Hematopoietic multipotent progenitor cell treated with erythropoietin and hydrocortisone succinate and interleukin-3 and kit ligand, for 8 days (in vitro differentiated cells): ENCODE measurements at places on chromosomes 6 and 20.

DNA sequence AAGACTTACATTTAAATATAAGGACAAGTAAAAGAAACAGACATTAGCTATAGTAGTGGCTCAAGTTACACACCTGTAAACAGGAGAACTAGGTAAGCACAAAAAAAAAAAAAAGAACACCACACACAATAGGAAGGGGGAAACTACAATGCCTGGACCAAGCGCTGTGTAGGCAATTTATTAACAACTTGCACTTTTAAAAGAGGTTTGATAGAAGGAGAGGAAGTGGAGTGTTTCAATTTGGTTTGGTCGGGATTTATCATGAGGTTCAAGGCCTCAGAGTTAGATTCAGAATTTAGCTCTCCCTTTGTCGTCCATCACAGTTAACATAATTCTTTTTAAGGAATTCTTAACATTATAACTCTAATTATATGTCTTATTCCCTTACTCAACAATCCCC lies 1.1 kb upstream of the USP49 start:
- DNase-seq: no peak

- DNase-seq: no peak
Measured at GRCh38 chr6:96301781-96302180, 219.8 kb upstream of the UFL1 start.

- no peak for DNase-seq
Measured at GRCh38 chr6:108167449-108168089, 1.7 kb downstream of the NR2E1 start.

DNA sequence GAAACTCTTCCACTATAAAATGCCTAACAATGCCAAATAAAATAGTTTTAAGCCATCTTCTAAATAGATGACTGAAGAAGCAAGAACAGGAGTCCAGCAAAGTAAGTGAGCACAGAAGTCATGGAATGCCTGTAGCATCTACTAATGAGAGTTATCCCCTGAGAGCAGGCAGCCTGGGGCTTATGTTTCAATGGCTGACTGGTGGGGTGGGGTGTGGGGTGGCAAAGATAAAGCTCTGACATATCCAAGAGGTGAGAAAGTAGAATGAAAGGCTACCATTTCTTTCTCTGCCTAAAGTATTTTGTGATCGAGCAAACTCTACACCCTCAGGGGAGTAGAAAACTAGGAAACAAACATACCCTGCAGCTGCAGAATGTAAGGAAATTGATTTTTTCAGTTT lies 348.8 kb downstream of the TFAP2B start:
- DNase-seq: no peak

- no peak for DNase-seq
Measured at GRCh38 chr6:134031696-134032255, 20.6 kb downstream of the SLC2A12 start.

DNA sequence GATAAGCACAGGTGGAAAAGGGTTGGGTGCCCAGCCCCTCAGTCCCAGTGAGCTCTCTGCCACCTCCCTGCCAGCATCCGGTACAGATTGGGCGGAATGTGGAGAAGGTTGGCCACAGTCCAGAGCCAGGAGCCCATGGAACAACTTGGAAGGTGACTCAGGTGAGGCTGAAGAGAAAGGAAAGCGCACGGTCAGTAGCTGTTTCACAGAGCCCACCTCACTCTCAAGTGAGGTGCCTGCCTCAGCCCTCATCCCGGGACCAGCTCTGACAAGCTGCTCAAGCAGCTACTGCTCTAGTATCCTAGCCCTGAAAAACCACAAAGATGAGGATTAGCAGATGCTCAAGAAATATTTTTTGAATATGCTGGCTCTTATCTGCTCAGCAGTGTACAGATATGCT lies 1.1 kb upstream of the MMP24OS start:
- DNase-seq: no peak

- no peak for DNase-seq
Measured at GRCh38 chr6:106063448-106063850, 22.7 kb upstream of the PRDM1 start.

DNA sequence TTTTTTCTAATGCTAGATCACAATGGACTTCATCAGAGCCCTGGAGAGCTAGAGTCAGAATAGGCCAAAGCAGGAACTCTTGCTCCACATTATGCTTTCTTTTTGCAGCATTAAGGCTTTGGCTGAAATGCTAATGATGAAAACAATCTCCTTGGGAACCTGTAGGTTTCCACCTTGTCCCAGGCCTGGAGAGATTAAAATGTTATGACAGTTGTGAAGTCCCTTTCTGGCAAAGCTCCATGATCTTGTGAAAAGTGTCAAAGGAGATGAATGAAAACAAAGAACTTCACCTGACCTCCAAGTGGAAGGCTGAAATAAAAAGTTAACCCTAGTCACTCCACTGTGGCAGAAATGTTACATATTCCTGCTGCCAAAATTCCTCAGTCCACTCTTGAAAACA lies 64.0 kb upstream of the LRRC1 start:
- DNase-seq: no peak

DNA sequence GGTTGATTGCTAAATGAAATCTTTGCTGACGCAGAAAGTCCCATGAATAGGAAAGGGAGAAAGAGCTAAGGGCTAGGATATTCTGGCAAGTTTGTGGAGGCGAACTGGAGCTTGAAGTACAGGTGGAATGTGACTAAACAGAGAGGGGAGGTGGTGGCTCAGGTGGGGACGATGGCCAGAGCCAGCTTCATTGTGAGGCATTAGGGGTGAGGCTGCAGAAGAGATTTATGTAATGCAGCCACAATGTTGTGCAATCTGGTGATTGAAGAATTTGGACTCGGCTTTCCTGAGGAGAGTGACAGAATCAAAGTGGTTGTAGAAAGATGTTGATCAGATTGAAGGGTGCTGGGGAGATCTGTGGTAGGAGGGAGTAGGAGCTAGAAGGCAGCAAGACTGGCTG lies 42.9 kb upstream of the SPACA1 start:
- no peak for DNase-seq

GRCh38 chr6:151958332-151958731 lies 150.8 kb downstream of the ESR1 start:
- no peak for DNase-seq

- no peak for DNase-seq
Measured at GRCh38 chr6:126481319-126481718, 141.4 kb downstream of the CENPW start.

GRCh38 chr6:148990403-148990802 lies 243.6 kb downstream of the UST start:
- DNase-seq: no peak

DNA sequence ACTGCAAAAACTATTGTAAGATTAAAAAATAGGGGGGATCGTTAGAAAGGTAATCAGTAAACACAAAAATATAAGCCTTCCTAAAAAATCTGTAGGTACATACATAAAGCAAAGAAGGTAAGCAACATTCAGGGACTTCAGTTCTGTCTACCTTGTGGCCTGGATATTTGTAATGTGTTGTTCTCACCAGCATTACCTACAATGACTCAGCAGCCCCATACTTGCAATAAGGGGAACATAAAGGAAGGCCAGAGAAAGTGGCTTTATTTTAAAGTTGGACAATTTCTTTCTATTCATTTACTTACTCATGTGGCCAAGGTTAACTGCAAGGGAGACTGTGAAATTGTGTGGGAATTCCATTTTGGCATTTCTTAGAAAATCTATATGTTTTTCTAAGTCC lies 277.2 kb upstream of the PREP start:
- DNase-seq: no peak

GRCh38 chr6:144530118-144530517 lies 245.0 kb downstream of the UTRN start:
- no peak for DNase-seq

DNA sequence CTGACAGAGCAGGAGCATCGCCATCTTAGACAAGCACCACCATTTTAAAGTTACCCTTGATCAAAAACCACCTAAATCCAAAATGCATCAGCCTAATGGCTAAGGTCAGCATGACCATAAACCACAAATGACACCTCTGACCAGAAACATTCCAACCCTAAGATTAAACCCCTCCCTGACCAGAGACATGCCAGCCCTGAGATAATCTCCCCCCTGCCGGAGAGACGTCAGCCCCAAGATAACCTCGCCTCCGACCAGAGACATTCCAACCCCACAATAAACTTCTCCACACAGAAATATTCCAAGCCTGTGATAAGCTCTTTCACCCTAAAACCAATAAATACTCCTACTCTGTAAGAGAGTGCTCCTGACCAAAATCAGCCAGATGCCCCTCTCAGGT lies 53.5 kb downstream of the PXDC1 start:
- no peak for DNase-seq

DNA sequence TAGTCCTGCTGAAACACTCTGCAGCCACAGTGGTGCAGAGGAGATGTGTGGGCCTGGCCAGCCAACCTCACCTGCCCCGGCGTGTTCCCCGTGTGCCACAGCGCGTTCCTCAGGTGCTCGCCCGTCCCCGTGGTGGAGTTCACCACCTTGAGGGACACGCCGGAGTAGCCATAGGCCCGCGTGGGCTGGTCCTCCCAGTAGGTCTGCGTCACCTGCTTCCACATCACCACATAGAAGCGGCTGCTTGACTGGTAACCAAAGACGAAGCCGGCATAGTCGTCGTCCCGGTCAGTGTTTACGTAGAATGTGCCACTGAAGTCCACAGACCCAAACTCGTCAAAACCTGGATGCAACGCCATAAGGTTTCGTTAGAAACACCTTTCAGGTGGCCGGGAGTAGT lies 31.5 kb downstream of the THBS2 start:
- no peak for DNase-seq

- no peak for DNase-seq
Measured at GRCh38 chr6:15877231-15877630, 214.4 kb upstream of the DTNBP1 start.

GRCh38 chr6:115358616-115359015 lies 702.1 kb downstream of the FRK start:
- no peak for DNase-seq

GRCh38 chr6:85049282-85049681 lies 284.9 kb upstream of the TBX18 start:
- no peak for DNase-seq

GRCh38 chr6:81900616-81901015 lies 148.1 kb upstream of the TENT5A start:
- no peak for DNase-seq

GRCh38 chr6:130447374-130447773 lies 81.6 kb downstream of the TMEM200A start:
- no peak for DNase-seq

DNA sequence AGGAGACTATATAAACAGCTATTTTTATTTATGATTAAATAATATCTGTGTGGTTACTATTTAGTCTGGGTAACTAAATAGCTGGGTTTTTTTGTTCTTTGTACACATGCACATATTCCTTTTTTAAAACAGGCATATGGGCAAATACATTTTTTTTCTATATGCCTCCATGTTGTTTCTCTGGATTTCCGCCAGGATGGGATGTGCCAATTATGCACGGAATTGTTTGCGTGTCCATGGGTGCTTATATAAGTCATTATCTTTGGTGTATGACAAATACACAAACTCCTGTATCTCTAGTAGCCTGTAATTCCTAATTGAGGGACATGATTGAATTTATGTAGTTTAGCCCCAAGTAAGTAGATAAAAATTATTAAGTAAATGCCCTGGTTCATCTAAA lies 226.9 kb downstream of the BCKDHB start:
- DNase-seq: no peak

GRCh38 chr20:44442298-44443070 lies 33.2 kb upstream of the TTPAL start:
- no peak for DNase-seq

GRCh38 chr6:143370812-143371370 lies 79.6 kb downstream of the ADAT2 start:
- DNase-seq: no peak

- no peak for DNase-seq
Measured at GRCh38 chr6:26221186-26221585, 134.0 kb downstream of the HFE start.

GRCh38 chr20:41293269-41294037 lies 24.1 kb downstream of the ZHX3 start:
- DNase-seq: no peak

- DNase-seq: no peak
Measured at GRCh38 chr6:4303638-4304037, 168.3 kb upstream of the ECI2 start.

- peak; percentile 27 for DNase-seq
Measured at GRCh38 chr6:73564578-73565345, 43.9 kb upstream of the EEF1A1 start.

DNA sequence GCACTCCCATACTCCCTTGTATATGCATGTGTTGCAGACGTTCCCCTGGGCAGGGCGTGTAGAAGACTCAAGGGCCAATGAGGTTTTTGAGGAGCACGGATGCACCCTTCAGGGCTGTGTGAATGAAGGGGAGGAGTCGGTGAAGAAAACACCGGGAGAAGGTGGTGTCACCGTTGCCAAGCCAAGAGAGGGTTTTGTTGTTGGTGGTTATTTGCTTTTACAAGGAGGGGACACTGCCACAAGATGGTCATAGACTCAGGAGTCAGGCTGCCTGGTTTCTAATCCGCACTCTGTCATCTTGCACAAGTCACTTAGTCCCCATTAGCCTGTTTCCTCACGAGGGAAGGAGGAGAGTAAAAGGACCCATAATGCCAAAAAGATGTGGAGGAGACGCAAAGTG lies 124.0 kb downstream of the PXDC1 start:
- DNase-seq: no peak

DNA sequence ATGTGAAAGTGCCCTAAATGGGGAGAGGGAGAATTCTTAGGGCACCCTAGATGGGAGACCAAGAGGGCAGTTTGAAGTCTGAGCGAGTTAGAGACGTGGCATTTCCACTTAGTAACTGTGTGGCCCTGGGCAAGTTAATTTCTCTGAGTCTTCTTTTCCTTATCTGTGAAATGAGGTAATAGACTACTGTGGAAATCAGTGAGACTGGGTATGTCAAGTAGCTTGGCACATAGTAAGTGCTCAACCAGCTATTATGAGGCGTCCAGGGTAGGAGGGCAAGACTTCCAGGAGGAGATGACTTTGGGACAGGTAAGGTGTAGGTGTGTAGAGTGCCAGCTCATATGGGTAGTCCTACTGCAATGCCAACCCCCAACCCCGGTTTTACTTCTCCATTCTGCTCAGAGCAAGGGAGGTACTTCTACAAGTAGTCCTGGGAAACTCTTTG lies 770 bp downstream of the KIF3B start:
- DNase-seq: peak; percentile 25

DNA sequence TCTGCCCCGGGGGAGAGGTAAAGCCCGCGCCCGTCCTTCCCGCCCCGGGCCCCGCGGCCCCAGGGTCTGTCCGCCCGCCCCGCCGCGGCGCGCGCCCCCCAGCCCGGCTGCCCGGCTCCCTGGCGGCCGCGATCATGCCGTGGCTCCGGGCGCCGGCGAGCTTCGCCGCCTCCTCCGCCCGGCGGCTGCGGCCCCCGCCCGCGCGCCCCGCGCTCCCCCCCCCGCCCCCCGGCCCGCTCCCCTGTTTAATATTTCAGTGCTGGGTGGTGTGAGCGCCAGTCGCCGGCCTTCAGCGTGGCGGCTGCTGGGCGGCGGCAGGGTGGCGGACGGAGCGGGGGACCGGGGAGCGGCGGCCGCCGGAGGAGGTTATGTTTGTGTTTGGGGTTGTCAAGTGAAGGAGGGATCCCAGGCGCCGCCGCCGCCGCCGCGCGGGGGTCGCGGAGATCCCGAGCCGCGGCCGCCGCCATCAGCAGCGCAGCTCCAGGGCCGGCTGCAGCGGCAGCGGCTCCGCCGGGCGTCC lies at the start of gene HIVEP1:
HIVEP1 (plus strand) TSS at position 275 of the 520 bp plus-strand sequence. CDS start 3,317 bp downstream, outside the sequence.
- no peak for DNase-seq

- no peak for DNase-seq
Measured at GRCh38 chr6:134938896-134939295, 11.0 kb downstream of the ALDH8A1 start.
